T-helper 9 cell (primary cell): ENCODE measurements at places on chromosomes 16 and 17.

- no peak for DNase-seq
Measured at GRCh38 chr16:74666010-74666421, 661 bp downstream of the RFWD3 start.

DNA sequence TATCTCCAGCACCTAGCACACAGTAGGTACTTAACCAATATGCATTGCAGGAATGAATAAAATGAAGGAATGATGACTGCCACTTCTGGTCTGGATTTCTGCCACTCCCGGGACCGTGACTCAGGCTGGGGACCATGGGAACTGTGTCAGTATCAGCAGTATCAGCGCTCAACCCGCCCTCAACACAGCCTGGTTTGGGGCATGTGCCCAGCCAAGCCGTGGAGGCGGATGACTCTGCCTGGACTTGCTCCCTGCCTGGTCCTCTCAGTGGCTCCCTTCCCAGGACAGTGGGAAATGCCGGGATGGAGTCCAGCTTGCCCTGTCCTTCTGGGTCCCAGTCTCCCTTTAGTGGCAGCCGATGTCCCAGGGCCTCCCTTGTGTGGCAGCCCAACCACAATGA, 55.1 kb downstream of the SRCIN1 start:
- no peak for DNase-seq

DNA sequence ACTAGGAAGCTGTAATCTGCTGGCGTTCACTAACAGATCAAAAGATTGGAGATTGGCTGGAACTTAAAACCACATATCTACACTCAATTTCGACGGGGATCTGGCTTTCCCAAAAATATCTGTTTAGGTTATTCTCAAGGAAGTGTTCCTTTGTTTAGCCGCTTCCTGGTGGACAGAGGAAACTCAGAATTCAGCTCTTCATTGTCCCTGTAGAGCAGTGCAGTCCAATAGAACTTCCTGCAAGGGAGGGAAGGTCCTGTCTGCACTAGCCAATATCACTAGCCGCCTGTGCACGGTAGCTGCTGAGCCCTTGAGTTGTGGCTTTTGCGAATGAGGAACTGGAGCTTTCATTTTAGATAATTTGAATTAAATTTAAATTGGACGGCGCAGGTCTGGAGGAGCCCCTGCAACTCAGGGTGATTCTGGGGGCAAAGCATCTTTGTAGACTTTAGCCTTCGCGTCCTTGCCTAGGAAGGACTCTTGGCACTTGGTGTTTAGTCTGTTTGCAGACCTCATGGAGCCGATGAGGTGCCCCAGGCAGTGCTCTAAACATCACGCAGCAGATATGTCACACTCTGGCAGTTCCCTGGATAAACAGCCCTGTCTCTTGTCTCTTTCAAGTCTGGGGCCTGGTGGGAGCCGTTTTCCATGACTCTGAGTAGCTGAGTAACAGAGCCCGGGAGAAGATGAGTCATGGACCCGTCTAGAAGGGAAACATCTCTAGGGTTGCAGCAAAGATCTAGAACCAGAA, 122.2 kb downstream of the CCDC182 start:
- no peak for DNase-seq

- DNase-seq, result no peak
Measured at GRCh38 chr16:47061204-47061603, 82.5 kb downstream of the NETO2 start.

DNA sequence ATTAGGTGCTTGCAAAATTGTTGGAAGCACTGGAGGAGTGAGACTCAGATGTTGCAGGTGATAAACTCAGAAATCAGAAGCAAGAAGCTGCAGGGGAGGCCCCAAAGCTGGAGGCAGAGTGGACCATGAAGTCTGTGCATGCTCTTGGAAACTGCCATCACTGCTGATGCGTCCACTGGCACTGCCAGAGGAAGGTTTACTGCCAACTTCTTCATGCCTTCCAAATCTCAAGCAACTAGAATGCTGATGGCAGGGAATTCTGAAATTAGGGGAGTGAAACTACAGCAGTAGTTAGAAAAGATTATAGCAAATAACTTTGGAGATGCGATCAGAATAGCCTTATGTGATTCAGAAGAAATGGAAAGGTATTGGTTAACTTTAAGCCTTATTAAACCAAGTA, 277.1 kb upstream of the SDK2 start:
- no peak for DNase-seq

DNA sequence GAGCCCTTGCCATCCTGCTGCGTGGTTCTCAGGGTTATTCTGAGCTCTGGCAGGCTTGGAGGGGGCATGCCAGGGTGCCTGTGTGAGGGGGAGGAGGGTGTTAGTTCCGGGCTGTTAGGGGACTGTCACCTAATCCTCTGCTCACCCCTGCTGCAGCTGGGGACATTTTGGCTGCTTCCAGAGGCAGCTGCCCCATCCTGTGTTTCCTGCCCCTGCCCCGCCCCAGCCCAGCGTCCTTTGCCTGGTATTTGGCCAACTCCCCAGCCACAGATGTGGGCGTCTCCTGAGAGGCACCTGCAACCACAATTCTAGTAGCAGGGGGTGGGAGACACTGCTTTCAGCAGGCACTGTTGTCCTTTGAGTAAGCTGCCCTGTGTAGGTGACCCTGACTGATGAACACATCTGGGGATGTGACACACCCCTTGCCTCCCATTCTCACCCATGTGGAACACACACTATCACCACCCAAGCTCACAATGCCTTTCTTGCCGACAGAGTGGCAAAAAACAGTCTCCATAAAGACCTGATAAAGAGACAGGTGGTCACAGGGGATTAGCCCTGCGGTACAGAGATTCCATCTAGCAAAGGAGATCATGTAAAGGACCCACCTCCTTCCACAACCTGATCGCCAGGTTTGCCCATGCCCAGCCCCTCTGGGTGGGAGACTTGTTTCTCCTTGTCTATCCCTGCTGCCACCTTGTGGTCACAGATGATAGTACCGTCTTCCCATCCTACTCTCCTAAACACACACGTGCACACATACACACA, at the start of gene CHRNE:
Gene CHRNE (minus strand): TSS at position 48 of the 768 bp plus-strand sequence. CDS start 35 bp downstream, at position 13.
- peak; percentile 68 for DNase-seq

GRCh38 chr17:60296177-60296576, 95.8 kb downstream of the USP32 start:
- no peak for DNase-seq

GRCh38 chr16:82660075-82660645, 33.4 kb downstream of the CDH13 start:
- peak; percentile 37 for DNase-seq

- no peak for DNase-seq
Measured at GRCh38 chr16:13936596-13937081, 16.7 kb downstream of the ERCC4 start.

DNA sequence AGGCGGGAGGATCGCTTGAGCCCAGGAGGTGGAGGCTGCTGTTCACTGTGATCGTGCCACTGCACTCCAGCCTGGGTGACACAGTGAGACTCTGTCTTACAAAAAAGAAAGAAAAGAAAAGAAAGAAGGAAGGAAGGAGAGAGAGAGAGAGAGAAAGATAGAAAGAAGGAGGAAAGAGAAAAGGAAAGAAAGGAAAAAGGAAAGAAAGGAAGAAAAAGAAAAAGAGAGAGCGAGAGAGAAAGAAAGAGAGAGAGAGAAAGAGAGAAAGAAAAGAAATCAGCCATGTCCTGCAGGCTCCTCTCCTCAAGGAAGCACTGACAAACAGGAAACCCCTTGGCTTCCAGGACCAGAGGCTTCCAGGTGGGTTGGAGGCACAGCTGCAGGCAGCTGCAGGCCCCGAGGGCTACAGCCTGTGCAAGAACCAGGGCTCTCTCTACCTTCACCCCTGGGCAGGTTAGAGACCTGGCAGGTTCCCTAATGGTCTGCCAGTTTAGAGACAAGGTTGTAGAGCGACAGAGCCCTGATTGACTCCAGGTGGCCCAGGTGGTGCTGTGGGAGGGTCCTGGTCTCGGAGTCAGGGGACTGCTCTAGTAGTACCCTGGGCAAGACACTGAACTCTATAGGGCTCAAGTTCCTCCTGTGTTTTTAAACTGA, 53.8 kb downstream of the PECAM1 start:
- DNase-seq, result no peak

DNA sequence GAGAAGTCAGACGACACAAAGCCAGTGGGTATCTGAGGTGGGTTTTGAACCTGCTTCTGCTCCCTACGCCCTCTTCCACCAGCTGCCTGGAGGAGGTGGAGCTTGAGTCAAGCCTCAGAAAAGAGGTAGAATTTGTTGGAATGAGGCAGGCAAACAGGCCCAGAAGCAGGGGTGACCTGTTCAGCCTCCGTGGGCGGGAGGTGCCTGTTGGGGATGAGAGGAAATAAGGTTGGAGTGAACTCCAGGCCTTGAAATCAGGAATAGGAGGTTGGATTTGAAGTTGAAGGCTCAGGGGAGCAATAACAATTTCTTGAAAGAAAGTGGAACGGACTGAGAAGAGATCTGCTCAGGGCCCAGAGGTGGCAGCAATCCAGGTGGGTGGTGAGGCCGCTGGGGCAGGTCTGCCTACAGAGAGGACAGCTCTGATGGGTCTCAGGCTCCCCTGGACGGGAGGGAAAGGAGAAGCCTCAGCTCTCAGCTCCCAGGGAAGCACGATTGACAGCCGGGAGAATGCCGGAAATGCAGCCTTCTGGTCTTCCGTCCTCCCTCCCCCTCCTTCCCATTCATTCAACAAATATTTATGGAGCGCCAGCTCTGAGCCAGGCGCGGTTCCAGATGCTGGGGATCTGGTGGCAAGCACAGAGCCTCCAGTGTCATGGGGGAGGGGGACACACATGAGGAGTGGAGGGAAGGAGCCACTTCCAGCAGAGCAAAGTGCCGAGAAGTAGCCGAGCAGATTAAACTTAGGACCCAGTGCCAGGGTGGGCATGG, 61.9 kb upstream of the CIBAR2 start:
- DNase-seq, result no peak

GRCh38 chr17:27471321-27472269, 15.3 kb downstream of the KSR1 start:
- peak; percentile 46 for DNase-seq

- no peak for DNase-seq
Measured at GRCh38 chr17:5943982-5944381, 126.2 kb upstream of the WSCD1 start.

DNA sequence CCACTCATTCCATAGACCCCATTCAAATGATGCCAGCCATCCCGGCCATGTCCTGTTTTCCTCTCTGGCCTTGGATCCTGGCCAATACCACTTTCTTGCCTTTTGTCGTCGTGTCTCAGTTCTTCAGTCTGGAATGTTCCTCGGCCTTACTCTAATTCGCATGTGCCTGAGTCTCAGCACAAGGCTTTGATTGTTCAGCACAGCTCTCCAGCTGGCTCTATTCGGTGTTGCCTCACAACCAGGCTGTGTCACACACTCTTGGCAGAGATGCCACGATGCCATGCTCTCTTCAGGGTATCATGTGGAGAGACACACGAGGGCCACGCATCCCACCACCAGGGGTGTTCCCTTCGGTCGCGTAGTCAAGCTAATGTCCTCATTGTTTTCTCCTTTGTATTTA, 1.8 kb upstream of the VPS4A start:
- DNase-seq, result no peak

- no peak for DNase-seq
Measured at GRCh38 chr17:32931686-32932085, 3.7 kb downstream of the TMEM98 start.

DNA sequence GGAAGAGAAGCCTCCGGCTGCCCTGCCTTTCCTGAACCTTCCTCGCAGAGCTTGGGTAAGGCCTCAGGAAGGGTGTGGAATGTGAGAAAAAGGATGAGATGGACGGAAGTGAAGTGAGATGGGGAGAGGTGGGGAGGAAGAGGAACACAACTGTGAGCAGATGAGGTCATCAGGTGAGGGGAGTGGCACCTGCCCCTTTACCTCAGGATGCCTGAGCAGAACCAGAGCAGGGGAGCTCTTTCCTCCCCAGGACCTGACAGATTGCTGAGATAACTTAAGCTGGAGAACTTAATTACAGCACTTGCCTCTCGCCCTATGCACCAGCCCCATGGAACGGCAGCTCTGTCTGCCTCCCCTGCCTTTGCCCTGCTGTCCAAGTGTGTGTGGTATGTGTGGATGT, 29.8 kb downstream of the TMEM132E start:
- DNase-seq, result no peak

DNA sequence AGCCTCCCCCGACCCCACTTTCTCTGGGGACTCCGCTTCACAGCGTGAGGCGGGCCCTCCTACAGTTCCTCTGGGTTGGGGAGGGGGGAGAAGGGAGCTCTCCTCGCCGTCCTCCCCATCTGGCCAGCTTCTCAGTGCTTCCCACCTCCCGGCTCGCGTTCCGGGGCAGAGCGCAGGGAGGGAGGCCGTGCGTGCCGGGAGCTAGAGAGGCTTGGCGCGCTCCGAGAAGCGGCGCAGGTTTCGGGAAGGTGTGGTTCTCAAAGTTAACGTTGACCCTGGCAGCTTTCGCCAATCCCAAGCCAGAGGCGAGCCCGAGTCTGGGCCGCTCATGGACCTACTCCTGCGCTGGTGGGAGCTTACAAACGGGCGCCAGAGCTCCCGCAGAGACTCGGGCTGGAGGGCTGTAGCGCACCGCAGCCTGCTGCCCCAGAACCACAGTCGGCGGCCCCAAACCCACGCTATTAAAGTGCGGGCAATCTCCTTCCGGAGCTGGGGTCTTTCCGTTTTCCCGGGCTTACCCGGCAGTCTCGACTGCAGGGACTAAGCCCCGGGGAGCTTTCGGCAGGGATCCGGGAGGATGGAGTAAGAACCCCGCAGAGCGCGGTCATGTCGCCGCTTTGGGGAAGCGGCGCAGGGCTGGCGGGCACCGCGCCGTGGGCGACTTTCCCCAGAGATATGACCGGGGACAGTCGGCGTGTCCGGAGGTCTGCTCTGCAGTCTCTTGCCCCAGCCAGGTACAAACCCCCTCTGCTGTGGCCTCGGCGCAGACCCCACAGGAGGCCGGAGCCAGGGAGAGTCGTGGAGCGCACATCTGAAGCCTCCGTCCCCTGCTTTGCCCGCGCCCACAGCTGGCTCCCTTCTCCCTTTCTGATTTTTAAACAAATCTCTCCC, 787 bp downstream of the CDH11 start:
- DNase-seq, result no peak

- DNase-seq, result peak; percentile 83
Measured at GRCh38 chr16:31868691-31869167, 4.9 kb upstream of the ZNF267 start.

DNA sequence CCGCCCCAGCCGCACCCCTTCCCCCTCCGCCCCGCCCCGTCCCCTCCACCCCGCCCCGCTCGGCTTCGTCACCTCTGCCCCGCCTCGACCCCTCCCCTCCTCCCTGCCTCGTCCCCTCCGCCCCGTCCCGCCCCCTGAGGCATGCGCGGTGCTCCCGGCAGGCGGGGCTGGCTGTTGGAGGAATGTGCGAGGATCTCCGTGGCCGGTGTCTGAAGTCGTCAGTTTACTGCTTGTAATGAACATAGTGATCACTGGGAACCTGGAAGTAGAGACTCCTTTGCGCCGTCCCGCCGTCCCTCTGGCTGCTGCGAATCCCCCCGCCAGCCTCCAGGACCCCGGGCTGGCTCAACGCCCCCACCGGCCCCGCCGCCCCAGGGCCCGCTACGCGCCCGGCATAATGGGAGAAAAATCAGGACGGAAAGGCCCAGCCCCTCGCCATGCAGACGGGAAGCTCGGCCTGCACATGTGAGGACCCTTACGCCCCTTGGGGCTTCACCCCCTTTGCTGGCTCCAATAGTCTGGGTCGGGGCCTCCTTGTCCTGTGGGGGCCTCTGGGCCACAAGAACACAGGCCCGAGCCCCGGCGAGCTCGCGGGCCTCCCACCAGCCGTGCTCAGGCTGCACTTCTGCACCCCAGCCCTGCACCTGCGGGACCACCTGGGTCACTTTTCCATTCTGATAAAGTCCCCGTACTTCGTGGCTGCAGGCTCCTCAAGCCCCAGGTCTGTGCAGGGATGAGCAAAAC, 743.1 kb downstream of the KCNJ18 start:
- no peak for DNase-seq
